GM23248 (cell line): ENCODE measurements at places on chromosomes 5 and 9.
A peak's percentile ranks its signal among the peaks of the same experiment; 100 is the strongest.

- DNase-seq, result no peak
Measured at GRCh38 chr5:170773024-170773985, 10.2 kb upstream of the GABRP start.

- DNase-seq, result no peak
Measured at GRCh38 chr5:37918424-37918823, 78.6 kb upstream of the GDNF start.

- no peak for DNase-seq
Measured at GRCh38 chr9:137398561-137399468, 24.1 kb downstream of the EXD3 start.

DNA sequence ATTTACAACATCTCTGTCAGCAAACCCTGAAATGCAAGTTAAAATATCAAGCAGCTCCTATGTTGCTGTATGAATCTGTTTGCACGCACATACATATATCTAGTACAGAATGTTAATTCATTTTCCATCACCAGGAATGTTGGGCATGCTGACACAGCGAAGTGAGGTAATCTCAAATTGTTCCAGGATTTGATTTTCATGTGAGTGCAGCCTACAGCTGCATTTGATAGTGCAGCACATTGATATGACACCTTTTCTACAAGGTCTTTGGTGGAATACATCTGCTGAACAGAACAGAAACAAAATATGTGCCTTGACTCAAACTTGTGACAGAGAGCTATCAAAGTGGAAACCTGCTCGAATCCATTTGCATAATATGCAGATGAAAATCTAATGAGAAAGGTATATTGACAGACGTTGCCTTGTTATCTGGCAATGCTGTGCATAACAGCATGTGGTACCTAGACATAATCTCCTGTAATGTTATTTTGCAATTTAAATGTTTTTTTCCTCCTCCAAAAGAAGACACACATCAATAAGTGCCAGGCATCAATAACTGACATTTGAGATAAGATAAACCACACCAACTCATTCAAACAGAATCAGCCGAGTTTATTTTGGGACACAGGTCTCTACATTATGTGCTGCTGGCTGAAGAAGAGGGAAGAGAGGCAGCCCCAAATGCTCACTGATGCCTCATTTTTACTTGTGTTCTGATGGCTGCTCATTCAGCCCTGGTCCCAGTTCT is 512.2 kb downstream of the ZNF608 start:
- no peak for DNase-seq

GRCh38 chr9:16705111-16705604 is 165.3 kb downstream of the BNC2 start:
- peak; percentile 96 for DNase-seq

- no peak for DNase-seq
Measured at GRCh38 chr5:105751908-105752307, 1918.8 kb downstream of the EFNA5 start.

DNA sequence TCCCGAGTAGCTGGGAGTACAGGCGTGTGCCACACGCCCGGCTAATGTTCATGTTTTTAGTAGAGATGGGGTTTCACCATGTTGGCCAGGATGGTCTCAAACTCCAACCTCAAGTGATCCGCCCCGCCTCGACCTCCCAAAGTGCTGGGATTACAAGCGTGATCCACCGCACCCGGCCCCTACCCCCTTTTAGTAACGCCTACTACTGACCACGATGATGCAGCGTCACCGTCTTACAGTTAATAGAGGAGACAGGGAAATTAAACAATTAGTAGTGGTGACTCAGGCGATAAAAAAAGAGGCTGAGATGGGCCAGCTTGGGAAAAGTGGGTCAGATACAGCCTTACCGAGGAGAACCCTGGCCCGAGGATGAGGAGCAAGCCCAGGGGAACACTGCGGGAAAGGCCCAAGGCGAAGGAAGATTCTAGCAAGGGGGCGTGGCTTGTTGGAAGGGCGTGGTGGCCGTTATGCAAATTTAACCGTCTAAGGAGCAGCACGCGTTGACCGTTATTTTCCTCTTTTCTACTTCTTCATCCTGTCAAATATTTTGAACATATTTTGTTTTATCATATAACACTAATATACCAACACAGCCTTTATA is 1.6 kb upstream of the SETX start:
- DNase-seq, result no peak

GRCh38 chr9:84061613-84062193 is 81.1 kb downstream of the RMI1 start:
- no peak for DNase-seq

GRCh38 chr9:96686638-96687335 is 31.7 kb upstream of the PRXL2C start:
- peak; percentile 87 for DNase-seq

GRCh38 chr9:99050924-99051323 is 54.0 kb upstream of the TGFBR1 start:
- peak; percentile 45 for DNase-seq

DNA sequence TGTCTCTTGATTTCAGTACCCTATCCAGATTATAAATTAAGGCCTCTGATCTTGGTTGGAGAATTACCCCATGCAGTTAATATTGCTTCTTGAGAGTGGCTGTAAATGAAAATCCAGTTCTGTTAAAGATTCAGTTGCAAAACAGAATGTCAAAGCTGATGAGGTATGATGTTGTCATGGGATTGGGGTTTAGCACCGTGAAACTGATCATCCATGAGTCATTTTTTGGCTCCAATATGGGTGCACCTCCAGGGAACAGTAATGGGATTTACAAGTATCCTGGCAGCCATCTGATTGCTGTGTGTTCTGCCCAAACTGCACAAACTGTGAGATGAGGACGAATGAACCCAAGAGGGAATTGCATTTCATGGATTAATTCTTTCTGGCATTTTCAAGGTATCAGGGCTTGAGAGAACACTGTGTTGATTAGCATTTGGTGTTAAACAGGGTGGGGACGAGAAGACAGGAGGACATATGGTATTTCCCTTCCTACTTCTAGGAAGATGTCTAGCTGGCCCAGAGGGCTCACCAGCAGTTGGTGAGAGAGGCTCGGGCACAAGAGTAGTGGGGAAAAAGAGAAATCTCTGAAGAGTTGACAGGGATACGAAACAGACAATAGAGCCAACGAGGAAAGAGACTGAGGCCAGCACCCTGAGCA is 214.7 kb downstream of the GAS1 start:
- peak; percentile 94 for DNase-seq

DNA sequence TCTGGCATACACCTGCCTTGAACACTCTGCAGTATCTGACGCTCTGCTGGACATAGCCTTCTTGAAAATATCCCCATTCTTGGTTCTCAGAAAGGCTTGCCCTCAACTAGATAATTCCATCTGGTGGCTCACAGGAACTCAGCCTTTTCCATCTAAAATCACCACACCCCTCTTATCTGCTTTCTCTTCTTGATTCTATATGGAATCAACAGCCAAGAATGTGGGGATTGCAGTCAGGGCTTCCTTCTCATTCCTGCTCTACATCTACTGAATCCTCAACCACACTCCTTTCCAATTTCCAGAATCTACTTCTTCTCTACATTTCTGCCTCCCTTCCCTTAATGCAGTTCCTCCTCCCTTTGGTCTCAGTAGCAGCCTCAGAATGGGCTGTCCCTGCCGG is 170.1 kb downstream of the SEMA5A start:
- no peak for DNase-seq

- peak; percentile 26 for DNase-seq
Measured at GRCh38 chr5:1262381-1262780, 32.5 kb downstream of the TERT start.

GRCh38 chr5:175162036-175162435 is 281.9 kb downstream of the DRD1 start:
- DNase-seq, result no peak

- DNase-seq, result no peak
Measured at GRCh38 chr9:130370226-130370625, 74.5 kb upstream of the ASS1 start.

GRCh38 chr5:180898621-180899246 is at the start of gene BTNL8:
TSS of gene BTNL8 (plus strand) at chr5:180899159. CDS start at chr5:180899311, 152 bp downstream.
- DNase-seq, result no peak

- peak; percentile 83 for DNase-seq
Measured at GRCh38 chr9:73219985-73220626, 68.4 kb downstream of the ANXA1 start.

- DNase-seq, result peak; percentile 19
Measured at GRCh38 chr9:68500457-68501381, 40.0 kb downstream of the TMEM252 start.

DNA sequence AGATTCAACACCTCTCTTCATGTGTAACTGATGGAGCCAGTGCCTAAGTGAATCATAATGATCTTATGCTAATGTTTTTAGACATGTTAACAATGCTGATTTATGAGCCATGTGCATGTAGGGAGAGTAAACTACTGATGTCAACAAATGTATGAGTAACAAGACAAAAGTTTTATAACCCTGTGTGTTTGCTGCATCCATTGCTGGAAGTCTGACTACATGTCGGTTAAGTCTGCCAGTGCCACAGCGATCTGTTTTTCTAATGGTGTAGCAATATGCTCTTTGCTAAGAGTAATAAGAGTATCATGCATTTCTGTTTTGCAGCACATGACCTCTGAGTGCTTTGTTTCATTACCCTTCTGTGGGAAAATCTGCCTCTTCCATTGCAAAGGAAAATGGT is 26.4 kb upstream of the TMOD1 start:
- peak; percentile 59 for DNase-seq

DNA sequence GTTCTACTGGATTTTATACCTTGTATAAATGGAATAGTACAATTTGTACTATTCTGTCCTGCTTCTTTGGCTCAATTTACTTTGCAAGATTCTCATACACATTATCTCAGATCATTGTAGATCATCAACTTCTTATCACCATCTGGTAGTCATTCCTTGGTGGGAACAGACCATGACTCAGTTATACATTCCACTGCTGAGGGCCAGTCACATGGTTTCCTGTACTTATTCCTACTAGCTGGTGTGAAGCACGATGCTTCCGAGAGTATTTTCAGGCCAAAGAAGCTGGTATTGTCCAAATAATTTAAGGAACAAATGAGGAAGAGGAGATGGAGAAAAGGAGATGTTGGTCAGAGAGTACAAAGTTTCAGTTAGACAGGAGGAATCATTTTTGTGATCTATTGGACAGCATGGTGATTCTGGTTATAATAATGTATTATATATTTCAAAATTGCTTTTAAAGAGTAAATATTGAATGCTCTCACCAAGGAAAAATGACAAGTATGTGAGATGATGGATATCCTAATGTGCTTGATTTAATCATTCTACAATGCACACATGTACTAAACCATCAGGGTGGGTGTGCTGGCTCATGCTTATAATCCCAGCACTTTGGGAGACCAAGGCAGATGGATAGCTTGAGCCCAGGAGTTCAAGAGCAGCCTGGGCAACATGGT is 124.1 kb downstream of the SYK start:
- DNase-seq, result peak; percentile 73

DNA sequence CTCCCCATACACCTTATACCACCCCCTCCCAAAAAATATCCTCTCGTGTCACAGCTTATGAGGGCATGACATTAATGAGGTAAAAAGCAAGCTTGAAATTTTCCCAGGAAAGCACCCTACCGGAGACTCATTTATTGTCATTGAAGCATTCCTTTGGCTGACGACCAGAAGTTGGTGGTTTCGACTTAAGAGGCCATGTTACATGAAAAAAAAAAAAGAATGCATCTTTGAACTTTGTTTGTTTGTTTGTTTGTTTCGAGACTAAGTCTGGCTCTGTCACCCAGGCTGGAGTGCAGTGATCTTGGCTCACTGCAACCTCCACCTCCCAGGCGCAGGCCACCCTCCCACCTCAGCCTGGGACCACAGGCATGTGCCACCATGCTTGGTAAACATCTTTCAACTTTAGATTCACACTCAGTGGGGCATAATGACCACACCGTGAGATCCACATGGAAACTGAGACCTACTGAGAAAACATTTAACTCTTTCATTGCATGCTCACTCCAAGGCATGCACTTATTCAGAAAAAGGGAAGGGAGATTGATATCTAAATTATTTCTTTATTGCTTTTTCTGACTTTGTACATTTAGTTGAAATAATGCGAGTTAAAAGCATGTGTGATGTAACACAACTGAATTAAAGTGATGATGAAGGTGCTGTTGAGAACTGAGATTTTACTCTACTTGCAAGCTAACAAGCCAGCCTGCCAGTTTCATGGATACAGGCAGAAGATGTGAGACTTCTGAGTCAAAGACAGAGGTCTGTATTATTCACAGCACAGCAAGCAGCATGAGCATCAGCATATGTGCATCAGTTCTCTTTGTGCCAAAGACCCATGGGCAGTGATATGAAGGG is 5.1 kb upstream of the RAB14 start:
- DNase-seq, result no peak

DNA sequence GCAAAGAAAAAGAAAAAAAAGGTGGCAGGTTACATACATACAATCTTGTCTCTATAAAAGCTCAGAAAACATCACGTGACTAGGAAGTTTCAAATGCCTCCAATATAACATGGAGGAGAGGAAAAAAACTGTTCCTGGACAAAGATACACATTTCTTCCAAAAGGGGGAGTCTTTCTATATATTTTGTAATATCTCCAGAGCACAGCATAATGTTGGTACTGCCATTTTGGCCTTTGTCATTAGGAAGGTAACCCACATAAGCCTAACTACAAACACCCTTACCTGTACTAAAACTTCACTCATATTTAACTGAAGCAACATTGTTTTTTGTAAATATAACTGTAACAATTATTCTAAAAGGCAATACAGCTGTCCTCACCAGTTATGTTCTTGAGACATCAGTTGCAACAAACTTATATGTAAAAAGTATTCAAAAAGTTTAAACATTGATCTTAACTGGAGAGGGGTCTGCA is 1.2 kb upstream of the BTF3 start:
- peak; percentile 75 for DNase-seq

DNA sequence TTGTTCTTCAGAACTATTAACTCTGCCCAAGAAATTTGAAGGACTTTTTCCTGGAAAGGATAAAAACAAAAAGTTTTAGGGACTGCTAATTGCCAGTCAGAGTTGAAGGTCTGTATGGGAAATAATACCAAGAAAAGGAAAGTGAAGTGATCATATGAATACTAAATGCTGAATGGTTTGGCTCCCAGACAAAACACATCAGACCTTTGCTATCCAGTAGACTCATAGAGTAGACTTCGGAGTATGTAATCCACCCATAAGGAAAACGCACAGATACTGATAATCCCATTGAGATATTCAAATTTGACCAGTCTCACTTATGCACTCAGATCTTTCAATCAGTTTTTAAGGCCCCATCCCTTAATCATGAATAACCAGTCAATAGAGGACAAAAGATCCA is 319.0 kb upstream of the PTGER4 start:
- DNase-seq, result no peak

DNA sequence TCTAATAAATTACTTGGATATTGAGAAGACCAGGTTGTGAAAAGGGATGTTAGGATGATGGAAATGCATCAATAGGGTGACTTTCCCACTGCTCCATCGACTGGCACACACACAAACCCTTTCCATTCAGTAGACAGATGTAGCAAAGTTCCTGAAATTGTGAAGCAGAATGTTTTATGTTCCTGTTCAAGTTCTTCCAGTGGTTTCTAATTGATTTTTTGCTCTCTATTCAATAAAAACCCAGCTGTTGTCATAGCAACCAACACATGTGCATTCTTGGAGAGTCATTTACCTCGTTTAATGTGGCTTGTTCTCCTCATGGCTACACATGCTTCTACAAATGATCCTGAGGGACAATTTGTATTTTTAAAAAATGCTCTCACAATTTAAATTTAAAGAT is 244.6 kb downstream of the RAB3C start:
- DNase-seq, result no peak

- no peak for DNase-seq
Measured at GRCh38 chr9:19698960-19699359, 89.9 kb downstream of the SLC24A2 start.
